ENCODE measurements at places on chromosomes 7 and 10.

DNA sequence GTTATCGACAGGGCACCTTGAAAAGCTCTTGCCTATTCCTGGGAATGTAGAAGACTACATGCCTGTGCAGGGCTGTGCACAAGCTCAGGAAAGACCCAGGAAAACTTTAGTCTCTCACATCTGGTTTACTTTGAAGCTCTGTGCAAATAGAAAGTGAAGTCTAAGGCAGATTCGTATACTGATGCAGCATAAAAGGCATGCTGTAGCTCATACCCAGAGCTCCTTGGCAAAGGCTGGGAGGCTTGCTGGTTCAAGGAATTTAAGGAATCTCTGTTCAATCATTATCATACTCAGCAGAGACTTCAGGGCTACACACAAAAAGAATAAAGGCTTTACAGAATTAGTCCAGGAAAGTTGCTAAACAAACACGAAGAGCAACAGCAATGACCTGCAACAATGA lies 192.0 kb downstream of the OTUD1 start:
- DNase-seq = no peak

GRCh38 chr7:127409629-127410028 lies 17.1 kb upstream of the ZNF800 start:
- no peak for DNase-seq

GRCh38 chr10:79224263-79224949 lies 122.9 kb upstream of the PPIF start:
- no peak for DNase-seq

DNA sequence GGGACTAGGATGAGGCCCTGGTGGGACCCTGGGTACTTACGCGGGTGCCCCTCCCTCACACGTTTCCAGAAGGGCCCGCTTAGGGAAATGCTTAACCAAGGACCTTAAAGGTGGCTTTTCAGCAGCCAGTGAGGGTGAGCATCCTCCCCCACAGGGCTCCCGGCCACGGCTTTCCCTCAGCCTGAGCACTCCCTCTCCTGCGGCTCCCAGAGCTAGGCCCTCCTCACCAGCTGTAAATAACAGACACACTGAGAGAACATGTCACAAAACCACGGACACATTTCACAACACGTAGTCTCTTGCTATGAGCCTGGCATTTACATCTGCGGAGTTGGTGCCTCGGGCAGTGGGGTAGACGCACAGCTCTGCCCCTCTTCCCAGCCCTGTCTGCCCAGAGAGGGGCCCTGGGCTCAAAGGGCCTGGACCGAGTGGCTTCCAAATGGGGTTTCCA lies 25.2 kb downstream of the GRID1 start:
- no peak for DNase-seq

DNA sequence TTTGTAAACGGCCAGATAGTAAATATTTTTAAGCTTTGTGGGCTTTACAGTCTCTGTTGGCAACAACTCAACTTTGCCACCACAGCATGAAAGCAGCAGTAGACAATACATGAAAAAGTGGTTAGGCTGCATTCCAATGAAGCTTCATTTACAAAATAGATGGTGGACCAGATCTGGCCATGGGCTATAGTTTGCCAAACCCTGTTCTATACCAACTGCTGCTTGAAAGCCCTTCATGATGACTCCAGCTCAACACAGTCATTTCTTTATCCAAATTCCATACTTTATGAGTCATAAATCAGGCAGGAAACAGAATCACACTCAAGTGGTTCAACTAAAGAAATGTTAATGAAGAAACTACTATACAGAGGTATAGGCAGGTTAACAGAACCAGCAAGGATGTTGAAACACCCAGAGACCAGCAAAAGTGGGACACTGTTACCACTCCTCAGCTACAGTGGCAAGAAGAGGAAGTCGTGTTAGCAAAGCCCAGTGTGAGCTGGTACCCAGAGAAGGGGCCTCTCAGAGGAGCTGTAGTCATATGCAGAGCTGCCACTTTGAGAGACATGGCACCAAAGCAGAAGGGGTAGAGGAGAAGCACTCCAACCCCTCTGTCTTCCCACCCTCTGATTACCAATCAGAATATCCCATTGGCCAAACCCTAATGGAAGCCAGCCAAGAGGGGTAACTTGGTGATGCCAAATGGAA lies 72.5 kb downstream of the PRLHR start:
- no peak for DNase-seq

GRCh38 chr10:43000021-43000411 lies 76.9 kb upstream of the RET start:
- no peak for DNase-seq

All from hindlimb muscle (tissue), 1 donor.